Hindlimb muscle (tissue), 1 donor: ENCODE measurements at places on chromosomes 1 and 21.

DNA sequence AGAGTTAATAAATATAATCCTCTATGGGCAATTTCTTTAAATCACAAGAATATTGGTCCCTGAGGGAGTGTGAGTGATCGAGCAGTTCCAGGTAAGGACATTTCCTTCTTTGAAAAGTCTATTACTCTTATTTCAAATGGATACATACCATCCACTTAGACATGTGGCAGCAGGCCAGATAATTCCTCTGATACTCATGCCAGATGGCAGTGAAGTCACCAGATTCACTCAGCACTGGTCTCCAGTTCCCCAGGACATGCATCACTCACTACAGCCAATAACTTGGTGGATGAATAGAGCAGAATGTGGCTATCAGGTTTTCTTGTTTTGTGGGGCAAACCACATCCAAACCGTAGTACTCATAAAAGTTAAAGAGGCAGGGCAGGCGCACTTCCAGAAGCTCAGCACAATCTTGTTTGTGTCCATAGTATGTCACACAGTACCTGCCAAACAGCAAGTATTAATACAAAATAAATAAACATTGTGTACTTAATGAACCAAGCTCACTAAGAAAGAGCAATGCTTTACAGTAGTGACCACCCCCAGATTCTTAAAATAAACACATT is 74.2 kb upstream of the CD53 start:
- no peak for DNase-seq

GRCh38 chr1:37601441-37601840 is 5.7 kb upstream of the GNL2 start:
- DNase-seq, result no peak

DNA sequence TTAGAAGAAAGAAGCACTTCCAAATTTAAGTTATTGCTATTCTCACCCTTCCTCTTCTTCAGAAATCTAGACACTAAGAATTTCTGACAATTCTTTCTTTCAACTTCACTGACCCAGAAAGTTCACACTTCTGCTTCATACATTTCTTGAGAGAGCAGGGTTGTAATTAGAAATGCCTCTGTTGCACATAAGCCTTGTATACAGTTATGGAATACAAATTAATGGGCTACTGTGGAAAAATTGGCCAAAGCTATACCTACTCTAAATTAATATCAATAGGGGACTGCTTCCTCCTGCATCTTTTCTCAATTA is 1.5 kb downstream of the TNFSF18 start:
- no peak for DNase-seq

GRCh38 chr21:32332463-32332951 is 33.9 kb downstream of the MRAP start:
- no peak for DNase-seq

GRCh38 chr1:177907000-177907399 is 62.9 kb downstream of the SEC16B start:
- no peak for DNase-seq

DNA sequence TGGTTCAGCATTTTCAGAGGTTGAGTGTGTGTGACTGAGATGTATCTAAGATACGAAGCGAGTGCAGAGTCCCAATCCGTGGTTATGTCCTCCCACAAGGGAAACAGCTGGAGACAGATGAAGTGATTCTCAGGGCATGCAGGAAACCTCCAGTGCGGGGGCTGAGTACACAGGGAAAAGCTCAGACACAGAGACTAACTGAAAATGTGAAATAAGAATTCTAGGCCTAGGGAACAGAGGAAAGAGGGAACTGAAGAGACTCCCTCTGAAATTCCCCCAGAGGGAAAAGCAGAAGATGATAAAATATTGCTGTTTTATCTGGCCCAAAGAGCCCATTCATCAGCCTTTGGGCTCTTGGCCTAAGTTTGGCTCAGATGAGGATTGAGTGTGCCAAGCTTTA is 116.8 kb downstream of the LRRC53 start:
- DNase-seq, result no peak
